ENCODE measurements at places on chromosomes 12 and 14.

DNA sequence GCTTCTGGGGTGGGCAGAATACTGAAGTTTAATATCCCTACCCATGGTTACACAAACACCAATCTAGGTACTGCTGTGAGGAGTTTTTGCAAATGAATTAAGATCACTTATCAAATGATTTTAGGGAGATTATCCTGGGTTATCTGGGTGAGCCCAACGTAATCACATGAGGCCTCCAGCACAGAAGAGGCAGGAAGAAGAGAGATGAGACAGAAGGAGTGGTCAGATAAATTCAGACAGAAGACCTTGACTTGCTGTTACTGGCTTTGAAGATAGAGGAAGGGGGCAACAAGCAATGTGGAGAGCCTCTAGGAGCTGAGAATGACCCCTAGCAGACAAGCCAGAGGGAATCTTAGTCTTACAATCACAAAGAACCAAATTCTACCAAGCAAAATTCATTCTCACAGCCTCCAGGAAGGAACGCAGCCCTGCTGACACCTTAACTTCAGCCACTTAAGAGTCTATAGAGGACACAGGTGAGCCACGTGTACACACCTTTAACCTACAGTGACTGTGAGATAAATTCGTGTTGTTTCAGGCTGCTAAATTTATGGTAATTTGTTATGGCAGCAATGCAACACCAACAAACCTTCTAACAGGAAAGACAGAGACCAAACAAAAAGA lies 49.4 kb downstream of the FERMT2 start:
- DNase-seq, result no peak

DNA sequence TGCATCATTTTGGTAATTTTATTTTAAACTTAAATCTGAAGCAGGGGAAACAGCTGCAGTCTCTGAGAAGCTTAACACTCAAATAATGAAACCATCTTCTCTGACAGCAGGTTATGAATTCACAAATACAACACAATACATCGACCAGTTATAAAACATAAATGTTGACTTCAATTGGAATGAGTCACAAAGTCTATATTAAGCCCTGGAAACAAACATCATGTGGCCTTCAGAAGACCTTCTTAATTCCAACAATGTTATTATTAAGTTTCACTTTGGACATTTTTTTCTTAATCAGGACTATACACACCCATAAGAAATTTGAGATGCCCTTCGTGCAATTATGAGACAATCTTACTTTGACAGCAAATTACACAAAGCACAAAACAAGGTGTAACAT lies 68.9 kb downstream of the CEP128 start:
- peak; percentile 8 for DNase-seq

- no peak for DNase-seq
These were observed 237.2 kb upstream of the DCN start for GRCh38 chr12:91419809-91420208.

GRCh38 chr14:28895389-28895788 lies 128.8 kb downstream of the FOXG1 start:
- DNase-seq, result no peak

DNA sequence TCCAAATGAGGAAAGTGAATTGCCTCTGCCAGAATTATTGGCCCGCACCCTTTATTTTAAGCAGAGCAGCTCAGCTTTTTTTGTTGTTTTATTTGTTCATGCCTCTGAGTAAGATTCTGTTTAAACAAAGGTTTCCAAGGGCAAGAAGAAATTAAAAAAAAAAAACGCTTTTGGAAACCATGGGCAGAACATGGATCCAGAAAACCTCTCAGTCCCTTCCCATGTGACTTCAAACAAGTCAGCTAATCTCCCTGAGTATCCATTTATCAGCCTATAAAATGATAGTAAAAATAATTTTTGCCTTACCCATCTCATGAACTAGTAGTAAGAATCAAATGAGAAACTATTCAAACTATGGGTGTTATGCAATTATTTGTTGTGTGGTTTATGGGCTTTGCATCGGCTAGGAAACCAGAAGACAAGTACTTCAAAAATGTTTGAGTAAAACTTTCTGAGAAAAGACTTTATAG lies 27.6 kb downstream of the KITLG start:
- peak; percentile 73 for DNase-seq
